CD4-positive, alpha-beta T cell treated with Interleukin-4 for 1 hour (primary cell): ENCODE measurements at places on chromosomes 4 and X.

DNA sequence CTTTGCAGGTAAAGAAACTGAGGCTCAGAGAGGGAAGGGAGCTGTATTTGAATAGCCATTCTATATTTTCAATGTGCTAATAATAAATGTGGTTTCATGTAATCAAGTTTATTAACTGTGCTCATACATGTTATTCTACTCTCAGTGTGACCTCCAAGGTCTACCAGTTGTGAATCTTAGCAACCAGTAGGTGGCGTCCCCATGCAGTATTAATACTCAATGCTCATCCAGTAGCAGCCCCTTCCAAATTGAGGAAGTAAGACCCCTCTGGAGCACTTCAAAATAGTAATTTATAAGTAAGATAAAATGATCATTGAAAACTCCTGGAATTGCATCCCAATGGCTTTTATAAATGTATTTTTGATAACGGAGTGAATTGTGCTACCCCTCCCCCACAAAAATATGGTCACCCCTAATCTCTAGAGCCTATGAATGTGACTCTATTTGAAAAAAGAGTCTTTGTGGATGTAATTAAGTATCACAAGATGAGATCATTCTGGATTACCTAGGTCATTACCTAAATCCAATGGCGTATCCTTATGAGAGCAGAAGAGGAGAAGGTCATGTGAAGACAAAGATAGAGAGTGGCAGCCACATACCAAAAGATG, 20.4 kb upstream of the SEPSECS start:
- DNase-seq: peak; percentile 54

DNA sequence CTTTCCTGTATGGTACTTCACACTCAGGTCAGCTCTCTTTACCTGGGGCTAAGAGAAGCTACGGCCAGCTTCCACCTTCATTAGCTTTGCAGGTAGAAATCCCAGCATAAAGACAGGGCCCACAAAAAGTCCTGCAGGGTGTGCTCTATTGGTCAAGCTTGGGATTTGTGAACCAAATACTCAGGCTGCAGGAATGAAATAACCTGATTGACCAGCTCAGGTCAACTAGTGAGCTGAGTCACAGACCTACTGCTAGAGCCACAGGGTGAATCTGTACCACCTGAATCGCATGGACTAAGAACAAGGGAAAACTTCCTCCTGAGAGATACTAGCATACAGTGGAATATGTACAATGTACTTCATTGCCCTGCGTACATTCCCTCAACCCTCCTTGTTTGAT, 172.2 kb downstream of the HHIP start:
- no peak for DNase-seq

DNA sequence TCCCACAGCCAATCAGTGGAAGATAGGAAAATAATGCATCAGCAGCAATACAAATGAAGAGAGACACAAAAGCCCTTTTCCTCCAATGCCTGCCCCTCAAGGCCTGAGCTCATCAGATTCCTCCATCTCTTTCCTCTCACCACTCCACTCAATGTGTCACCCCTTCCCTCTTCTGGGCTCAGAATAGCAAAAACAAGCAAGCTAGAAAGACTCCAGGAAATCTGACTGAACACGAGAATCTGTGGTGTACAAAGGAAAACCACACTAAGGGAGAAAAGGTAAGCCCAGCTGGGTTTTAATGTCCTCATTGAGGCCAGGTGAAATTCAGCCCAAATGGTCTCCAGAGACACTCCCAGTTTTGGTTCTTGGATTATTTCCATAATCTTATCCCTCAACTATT, 46.3 kb downstream of the ARHGEF9 start:
- no peak for DNase-seq

- DNase-seq: no peak
These were observed 29.6 kb upstream of the COX18 start for GRCh38 chr4:73099143-73099542.

DNA sequence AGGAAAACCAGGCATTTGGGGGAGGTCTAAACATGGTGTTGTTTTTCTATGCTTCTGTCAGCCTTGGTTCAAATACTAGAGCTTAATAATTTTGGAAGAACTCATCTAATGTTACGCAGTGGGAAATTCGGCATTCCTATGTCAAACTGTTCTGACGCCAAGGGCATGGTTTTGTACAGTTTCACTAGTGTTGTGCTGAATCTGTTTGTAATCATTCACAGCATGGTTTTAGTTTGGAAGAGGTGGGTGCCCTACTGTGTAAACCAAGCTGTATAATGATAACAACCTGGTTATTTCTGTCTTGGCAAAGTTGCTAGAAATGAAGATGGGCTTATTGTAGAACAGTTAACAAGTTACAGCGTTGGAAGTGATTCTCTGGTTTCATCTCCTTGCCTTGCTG, 5.2 kb downstream of the DDX3X start:
- no peak for DNase-seq

GRCh38 chrX:2351999-2352995, 148.5 kb downstream of the DHRSX start:
- no peak for DNase-seq

GRCh38 chr4:94410678-94411206, 41.0 kb upstream of the PDLIM5 start:
- DNase-seq: no peak

- no peak for DNase-seq
These were observed 963.3 kb upstream of the GRIA3 start for GRCh38 chrX:122220644-122221373.

GRCh38 chrX:111743316-111743715, 62.3 kb downstream of the ALG13 start:
- DNase-seq: no peak

DNA sequence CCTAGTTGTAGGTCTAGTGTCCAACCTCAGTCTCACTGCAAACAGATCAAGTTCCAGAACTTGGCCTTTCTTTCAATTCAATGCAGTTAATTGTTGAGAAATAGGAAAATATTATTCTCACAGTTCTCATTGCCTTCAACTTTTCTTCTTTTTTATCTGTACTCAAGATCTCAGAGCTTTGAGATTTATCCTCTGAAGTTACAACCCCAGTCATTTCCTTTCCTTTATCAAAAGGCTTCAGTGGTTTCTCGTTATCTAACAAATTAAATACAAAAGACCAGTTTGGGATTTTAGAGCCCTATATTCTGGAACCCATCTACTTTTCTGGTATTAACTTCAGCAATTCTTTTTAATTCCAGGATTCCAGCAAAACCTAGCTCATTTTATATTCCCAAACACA, 130.2 kb downstream of the TMA16 start:
- DNase-seq: peak; percentile 10

- no peak for DNase-seq
These were observed 33.6 kb downstream of the PTTG2 start for GRCh38 chr4:37993806-37994205.

GRCh38 chr4:184097241-184097605, 120.5 kb downstream of the ENPP6 start:
- DNase-seq: peak; percentile 20

DNA sequence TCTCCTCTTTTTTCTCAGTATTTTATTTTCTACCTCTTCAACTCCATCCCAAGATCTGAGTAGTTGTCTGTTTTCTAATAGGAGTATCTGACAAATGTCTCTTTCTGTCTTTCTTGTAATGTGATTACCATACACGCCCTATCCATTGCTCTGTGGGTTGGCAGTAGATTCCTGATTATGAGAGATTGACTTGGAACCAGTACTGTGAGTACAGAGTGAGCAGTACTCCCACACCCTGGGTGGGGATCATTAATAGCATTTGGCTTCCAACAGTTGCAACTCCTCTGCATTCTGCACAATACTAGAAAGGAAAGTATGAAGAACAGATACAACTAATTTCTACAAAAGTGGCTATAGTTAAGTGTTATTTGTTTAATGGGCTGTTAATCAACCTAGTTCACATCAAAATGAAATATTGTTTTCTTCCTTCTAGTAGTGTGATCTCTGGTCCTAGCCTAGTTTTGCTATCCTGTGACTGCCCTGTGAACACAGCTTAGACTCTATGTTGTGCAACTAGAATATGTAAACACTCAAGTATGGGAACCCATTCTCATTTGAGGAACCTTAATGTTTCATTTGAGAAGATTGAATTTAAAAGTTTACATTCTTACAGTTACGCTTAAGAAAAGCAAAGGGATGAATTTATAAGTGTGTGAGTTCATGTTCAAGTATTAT, 112.9 kb downstream of the PTPN13 start:
- DNase-seq: no peak

DNA sequence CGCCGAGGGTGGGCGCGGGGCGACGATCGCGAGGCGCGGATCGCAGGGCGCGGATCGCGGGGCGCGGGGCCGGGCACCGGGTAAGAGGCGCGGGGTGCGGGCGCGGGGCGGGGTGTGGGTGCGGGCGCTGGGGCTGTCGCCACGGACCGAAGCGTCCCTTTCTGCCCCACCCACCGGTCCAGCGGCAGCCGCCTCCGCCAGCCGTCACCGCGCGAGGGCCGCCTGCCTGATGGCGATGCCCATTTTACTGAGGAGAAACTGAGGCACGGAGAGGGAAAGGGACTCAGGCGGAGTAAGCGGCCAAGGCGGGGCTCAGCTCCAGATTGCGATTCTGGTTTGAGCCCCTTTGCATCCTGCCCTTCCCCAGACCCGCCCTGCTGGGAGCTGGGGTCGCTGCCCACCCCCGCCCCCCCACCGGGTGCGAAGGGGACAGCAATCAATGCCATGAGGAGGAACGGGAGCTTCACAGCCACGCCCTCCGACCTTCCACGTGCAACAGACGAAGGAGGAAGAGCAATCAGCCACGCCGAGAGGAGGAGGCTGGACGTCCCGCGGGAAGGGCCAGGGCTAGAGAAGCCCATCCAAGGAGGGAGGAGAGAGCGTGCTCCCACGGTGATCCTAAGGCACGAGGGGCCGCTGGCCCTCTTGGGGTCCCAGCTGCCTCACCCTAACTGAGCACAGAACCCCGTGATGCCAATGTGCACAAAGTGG, 10.9 kb upstream of the MAN2B2 start:
- no peak for DNase-seq

DNA sequence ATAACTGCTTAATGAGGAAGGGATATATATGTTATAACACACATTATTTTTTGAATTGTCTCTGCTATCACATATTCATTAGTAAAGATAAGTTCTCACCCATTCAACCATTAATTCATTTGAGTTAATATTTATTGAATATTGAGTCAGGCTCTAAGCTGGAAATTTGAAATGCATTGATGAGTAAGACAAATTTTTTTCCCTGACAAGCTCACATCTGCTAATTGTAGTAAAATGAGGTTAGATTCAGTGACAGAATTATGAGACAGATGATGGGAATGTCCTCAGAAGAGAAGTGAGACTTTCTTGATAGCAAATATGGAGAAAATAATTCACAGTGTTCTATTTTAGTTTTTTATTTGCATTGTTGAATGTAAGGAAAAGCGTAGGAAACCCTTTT, 194.3 kb downstream of the SLC4A4 start:
- DNase-seq: no peak

DNA sequence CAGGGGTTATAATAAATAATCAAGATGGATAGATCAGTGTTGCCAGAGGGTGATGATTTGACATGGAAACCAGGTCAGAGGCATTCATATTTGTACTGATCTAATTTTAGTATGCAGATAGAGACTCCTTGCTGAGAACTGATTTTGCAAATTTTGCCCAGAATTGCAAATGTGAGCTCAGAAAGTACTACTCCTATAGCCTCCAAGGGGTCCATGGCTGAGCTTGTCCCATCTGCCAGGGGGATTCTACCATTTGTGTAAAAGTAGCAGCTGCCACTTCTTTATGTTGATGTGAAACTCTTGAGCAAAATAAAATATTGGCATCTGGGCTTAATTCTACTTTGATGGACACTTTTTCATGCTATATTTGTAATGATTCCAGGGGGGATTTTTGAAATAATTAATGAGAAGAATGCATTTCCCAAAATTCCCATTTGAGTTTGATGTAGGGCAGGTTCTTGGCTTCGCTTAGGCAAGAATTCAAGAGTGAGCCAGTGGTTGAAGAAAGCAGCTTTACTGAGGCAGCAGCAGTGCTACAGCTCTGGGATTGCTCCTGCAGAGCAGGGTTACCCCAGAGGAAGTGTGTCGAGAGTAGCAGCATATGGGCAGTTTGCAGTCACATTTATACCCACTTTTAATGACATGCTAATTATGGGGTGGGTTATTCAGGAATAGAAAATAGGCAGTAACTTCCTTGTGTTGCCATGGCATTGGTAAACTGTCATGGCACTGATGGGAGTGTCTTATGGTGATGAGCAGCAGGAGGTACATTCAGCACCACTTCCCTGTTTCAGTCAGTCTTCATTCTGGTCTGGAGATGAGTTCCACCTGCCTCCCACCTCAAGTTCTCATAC, 38.7 kb upstream of the DCLK2 start:
- DNase-seq: peak; percentile 2

DNA sequence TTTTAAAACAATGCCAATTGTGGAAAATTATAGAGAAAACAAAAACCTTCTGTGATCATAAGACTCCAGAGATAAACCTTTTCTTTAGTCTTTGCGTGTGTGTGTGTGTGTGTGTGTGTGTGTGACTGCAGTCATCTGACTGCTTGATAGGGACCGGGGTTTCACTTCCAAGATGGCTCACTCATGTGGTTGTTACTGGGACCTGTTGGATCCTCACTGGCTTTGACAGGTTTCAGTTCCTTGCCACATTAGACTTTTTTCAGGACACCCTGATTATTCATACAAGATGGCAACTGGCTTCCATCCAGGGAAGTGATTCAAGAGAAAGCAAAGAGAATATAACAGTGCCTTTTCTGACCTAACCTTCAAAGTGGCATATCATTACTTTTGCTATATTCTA, 21.9 kb upstream of the MAD2L1 start:
- no peak for DNase-seq

- DNase-seq: peak; percentile 49
These were observed 38.0 kb downstream of the FAM241A start for GRCh38 chr4:112183252-112183651.

GRCh38 chr4:172514011-172514410, 654.6 kb upstream of the GALNT7 start:
- no peak for DNase-seq

DNA sequence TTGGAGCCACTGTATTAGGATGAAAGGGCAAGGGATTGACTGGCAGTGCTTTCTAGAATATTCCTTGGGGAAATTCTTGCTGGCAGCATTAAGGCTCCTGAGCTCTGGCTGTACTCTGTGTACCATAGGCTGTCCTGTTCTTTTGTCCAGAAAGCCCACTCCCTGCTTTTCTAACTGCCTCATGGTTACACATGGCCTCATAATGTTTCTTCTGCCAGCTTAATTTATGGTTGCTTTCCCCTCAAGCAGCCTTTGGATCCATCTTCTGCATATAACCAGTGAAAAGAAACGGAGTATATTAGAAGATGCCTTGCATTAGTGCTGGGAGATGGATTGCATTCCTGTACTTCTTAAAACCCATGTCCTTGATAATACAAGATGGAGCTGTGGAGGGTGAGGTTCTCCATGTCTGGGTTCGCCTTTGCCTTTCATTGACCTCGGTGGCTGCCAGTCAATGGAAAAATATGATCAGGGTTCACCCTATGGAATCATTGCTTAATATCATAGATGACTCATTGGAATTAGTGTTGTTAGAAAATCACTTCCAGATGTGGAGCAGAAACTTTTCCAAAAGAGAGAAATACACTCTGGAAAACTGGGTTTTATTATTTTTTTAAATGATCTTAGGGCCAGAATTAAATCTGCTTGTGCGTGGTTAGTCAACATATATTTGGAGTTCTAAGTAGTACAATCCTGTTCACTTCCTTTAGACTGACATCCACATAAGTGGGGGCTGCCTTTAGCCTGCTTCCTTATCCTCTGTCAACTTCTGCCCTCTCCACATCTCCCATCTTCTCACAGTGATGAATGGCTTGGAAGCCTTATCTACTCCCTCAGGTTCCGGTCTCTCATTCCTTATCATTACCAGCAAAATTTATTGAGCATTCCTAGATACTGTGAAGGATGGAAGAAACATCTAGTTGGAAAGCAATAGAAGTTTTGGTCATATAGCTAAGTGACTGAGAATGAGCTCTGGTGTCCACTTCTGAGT, 24.9 kb downstream of the DOCK11 start:
- DNase-seq: no peak
